ENCODE measurements at places on chromosomes 1 and 21. TPM values are rescaled to one million over a fixed set of nuclear protein-coding genes. Genes with fewer than 3 reads are reported as not detected.

DNA sequence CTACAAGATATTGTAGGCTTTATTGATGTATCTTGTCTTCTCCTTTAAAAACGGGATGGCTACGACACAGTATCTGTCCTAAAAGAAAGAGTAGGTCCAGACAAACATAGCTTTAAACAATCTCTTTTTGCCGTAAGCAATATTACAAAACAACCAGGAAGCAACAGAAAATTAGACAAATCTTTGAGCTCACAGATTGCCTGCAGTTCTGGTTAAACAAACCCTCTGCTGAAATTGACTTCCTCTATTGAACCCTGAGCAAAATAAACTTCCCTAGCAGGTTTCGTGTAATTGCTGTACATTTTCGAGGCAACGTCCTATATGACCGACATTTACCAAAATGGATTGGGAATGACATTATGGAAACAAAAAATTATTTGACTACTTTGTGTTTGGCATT is 50.6 kb downstream of the CHML start:
- H3K27ac ChIP-seq, result no peak overlapping the region
- H3K4me1 ChIP-seq, result no peaks in the 10 kb centered on the region
- DNase-seq, result no peak
- no peak overlapping the region for H3K4me3 ChIP-seq
- H3K36me3 ChIP-seq, result peaks cover 3% of the 10 kb centered on the region

DNA sequence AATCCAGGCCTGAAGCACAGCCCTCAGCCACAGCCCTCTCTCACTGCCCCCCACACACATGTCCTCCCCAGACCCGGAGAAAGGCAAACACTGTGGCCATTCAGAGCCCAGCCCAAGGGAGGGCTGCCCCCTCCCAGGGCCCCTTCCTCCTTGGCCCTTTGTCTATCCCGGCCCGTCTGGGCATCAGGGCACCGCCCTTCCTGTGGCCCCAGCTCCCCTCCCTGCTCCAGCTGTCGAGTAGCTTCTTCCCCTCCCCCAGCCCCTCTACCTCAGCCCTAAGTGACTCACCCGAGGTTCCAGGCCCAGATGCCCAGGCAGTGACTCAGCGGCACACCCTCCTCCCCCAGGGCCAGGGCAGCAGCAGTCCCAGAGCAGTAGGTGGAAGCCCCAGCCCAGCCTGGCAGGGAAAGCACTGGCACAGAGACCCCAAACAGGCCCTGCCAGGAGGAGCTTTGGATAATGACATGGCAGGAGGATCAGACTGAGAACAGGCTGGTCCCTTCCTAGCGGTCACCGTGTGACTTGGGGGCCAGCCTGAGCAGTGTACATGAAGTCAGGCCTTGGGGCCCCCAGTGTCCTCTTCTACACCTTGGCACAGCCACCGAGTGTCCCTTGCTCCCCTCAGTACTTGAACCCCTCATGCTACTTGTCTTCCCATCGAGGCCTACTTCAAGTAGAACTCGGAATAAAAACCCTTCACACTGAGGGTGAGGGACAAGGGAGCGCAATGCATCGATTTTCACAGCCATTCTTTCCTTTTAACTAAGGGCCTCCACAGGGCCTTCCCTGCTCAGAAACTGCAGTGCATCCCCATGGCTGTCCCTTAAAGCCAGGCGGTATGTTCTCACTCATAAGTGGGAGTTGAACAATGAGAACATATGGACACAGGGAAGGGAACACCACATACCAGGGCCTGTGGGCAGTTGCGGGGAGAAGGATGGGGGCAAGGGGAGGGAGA is 1.0 kb upstream of the S100A2 start:
- H3K36me3 ChIP-seq, result no peaks in the 10 kb centered on the region
- DNase-seq, result peak; percentile 68
- peak overlapping the region; percentile 92 for H3K27ac ChIP-seq
- peaks cover 10% of the 10 kb centered on the region for H3K27me3 ChIP-seq

DNA sequence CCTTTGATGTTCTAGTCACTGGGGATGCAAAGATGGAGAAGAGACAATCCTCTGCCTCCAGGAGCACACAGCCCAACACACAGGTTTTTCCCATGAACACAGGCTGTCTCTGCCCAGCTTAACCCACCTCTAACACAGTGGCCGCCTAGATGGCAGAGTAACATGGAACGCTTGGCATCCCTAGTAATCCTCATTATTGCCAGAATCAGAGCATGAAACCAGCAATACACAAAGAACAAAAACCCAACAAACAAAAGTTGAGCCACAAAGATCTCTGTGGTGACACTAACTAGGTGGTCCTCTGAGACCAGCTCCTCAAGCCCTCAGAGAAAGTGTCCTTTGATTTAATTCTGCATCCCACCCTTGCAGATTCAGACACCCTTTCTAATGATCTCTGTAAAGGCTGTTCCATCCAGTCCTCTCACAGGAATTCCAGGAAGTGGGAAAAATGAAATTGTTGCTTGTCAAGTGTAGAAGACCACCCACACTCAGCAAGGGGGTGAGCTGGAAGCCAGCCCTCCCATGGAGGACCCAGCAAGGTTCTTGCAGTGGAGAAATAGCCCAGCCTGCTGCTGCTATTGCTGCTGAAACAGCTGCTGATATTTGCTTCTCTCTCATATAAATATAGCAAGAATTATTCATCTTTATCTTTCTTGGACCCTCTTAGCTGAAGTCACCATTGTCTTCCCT is 7.4 kb upstream of the ATP2B4 start:
- no peak for DNase-seq
- peaks cover 17% of the 10 kb centered on the region for H3K4me1 ChIP-seq
- H3K4me3 ChIP-seq, result no peak overlapping the region
- no peak overlapping the region for H3K27ac ChIP-seq

ATAD3C gene
- total RNA-seq, result 1.7 TPM

GRCh38 chr1:218588540-218589172 is 243.5 kb downstream of the TGFB2 start:
- no peaks in the 10 kb centered on the region for H3K4me1 ChIP-seq
- no peaks in the 10 kb centered on the region for H3K36me3 ChIP-seq
- no peak overlapping the region for H3K27ac ChIP-seq
- peaks cover 6% of the 10 kb centered on the region for H3K27me3 ChIP-seq
- H3K4me3 ChIP-seq, result no peak overlapping the region

CD52 gene
- 1,088 TPM for total RNA-seq

DNA sequence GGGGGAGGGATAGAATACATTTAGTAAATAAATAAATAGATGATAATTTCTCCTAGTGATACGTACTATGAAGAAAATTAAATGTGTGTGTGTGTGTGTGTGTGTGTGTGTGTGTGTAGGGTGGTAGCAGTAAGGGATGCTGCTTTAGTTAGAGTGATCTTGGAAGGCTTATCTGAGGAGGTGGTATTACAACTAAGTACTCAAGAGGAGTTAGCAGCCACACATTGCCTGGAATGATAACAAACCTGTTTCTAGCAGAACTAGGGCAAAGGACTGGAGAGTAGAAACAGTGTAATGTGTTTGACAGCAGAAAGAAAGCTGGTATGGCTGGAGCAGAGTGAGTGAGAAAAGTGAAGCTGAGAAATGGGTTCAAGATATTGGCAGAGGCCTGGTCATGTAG is 58.3 kb upstream of the FASLG start:
- H3K27ac ChIP-seq, result no peak overlapping the region
- no peaks in the 10 kb centered on the region for H3K27me3 ChIP-seq
- H3K4me3 ChIP-seq, result no peak overlapping the region
- no peak for DNase-seq

- no peak for DNase-seq
- peaks cover 9% of the 10 kb centered on the region for H3K4me1 ChIP-seq
- H3K36me3 ChIP-seq, result peaks cover 17% of the 10 kb centered on the region
- no peak overlapping the region for H3K4me3 ChIP-seq
- H3K27me3 ChIP-seq, result no peaks in the 10 kb centered on the region
- peak overlapping the region; percentile 24 for H3K27ac ChIP-seq
These were observed 30.9 kb downstream of the SLC37A1 start for GRCh38 chr21:42544544-42544943.

DNA sequence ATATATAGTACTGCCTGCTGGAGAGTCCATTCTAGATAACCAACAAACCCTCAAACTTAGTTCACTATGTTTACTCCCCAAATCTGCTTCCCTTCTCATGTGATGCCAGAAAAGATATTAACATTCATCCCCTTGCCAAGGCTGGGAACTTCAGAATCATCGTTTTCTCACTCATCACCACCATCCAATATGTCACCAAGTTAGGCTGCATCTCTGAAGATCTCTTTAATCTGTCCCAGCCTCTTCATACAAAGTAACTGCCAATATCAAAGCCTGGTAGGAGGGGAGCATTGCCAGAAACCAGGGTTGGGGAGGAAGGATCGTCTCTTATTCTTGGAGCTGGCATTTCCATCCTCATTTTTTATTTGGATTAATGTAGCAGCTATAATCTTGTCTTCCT is 71.6 kb downstream of the XCL2 start:
- no peak overlapping the region for H3K27ac ChIP-seq
- no peaks in the 10 kb centered on the region for H3K27me3 ChIP-seq
- H3K4me3 ChIP-seq, result no peak overlapping the region
- peaks cover 37% of the 10 kb centered on the region for H3K36me3 ChIP-seq

- peaks cover 6% of the 10 kb centered on the region for H3K27me3 ChIP-seq
- H3K27ac ChIP-seq, result no peak overlapping the region
- H3K4me3 ChIP-seq, result no peak overlapping the region
These were observed 10.0 kb upstream of the C1orf115 start for GRCh38 chr1:220680085-220680687.

DNA sequence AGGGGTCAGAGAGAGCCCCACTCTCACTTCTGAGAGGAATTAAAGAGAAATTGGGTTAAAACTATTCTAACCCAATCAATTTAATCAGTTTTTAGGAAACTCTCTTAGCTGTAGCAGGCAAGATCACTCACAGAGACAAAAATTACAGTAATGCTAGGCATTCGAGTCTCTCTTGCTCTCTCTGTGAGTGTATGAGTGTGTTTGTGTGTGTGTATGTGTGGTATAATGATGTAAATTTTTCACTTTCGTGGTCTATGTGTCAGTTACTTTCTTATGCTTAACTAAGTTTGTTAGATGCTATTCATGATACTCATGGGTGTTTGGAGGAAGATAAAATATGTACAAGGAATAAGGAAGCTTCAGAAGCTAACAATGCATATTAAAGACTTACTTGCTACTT is 131.3 kb downstream of the FASLG start:
- DNase-seq, result no peak
- H3K4me1 ChIP-seq, result peaks cover 4% of the 10 kb centered on the region
- no peak overlapping the region for H3K27ac ChIP-seq

DNA sequence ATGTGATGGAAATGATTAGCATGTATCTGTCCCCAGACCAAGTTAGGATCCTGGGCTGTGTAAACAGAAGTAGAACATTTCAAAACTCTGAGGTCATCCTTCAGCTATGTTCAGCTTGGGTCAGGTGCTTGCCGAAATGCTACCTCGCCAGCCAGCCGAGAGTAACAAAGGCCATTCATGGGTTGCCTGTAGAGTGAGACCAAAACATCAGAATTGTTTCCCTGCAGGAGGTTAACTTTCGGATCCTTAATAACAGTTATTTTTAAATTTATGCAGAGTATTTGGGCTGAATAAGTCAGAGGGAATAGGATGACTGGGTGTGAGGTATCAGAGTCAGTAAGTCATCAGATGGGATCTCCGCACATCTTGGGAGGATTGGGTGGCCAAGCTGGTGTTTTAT is 35.6 kb downstream of the SMYD2 start:
- no peak overlapping the region for H3K27ac ChIP-seq
- peaks cover 3% of the 10 kb centered on the region for H3K4me1 ChIP-seq
- no peaks in the 10 kb centered on the region for H3K27me3 ChIP-seq
- H3K4me3 ChIP-seq, result no peak overlapping the region

GRCh38 chr1:234702342-234703000 is 92.5 kb upstream of the IRF2BP2 start:
- peaks cover 3% of the 10 kb centered on the region for H3K36me3 ChIP-seq
- DNase-seq, result no peak
- no peak overlapping the region for H3K27ac ChIP-seq
- H3K27me3 ChIP-seq, result peaks cover 8% of the 10 kb centered on the region
- no peak overlapping the region for H3K4me3 ChIP-seq
- H3K4me1 ChIP-seq, result peaks cover 1% of the 10 kb centered on the region

MASP2 gene
- not detected for total RNA-seq

OR14K1 gene
- total RNA-seq, result not detected

DNA sequence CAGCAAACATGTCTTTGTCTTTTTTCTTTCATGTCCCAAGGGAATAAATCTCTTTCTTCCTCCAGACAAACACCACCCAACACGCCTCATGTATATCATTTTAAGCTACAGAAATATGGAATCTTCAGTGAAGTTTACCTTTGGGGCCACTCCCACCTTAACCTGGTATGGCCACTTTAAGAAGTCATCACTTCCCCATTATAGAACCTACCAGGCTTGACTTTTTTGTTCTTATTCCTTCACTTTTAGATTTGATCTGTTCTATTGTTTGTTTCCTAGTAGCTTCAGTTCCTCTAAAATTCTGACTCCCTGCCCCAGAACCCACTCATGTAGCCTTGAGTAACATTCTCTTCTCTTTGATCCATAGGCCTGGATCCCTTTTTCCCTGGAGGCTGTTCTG is 226.3 kb downstream of the HLX start:
- H3K27me3 ChIP-seq, result no peaks in the 10 kb centered on the region
- H3K4me1 ChIP-seq, result no peaks in the 10 kb centered on the region
- H3K4me3 ChIP-seq, result no peak overlapping the region
- no peaks in the 10 kb centered on the region for H3K36me3 ChIP-seq
- H3K27ac ChIP-seq, result no peak overlapping the region

ACTA1 gene
- total RNA-seq, result not detected

MCOLN2 gene
- 19.9 TPM for total RNA-seq

- DNase-seq, result no peak
- no peaks in the 10 kb centered on the region for H3K4me1 ChIP-seq
- H3K4me3 ChIP-seq, result no peak overlapping the region
- no peak overlapping the region for H3K27ac ChIP-seq
- H3K27me3 ChIP-seq, result peaks cover 2% of the 10 kb centered on the region
These were observed 155.7 kb upstream of the FAM78B start for GRCh38 chr1:166322470-166322869.

- no peak overlapping the region for H3K4me3 ChIP-seq
- H3K36me3 ChIP-seq, result no peaks in the 10 kb centered on the region
- no peak for DNase-seq
- no peak overlapping the region for H3K27ac ChIP-seq
- H3K4me1 ChIP-seq, result no peaks in the 10 kb centered on the region
- no peaks in the 10 kb centered on the region for H3K27me3 ChIP-seq
These were observed 448.3 kb upstream of the PROX1 start for GRCh38 chr1:213539464-213539863.

FMN2 gene
- not detected for total RNA-seq

GRCh38 chr1:243974451-243975292 is 76.4 kb upstream of the ZBTB18 start:
- H3K27ac ChIP-seq, result no peak overlapping the region
- no peaks in the 10 kb centered on the region for H3K27me3 ChIP-seq
- no peak for DNase-seq
- H3K4me1 ChIP-seq, result peaks cover 3% of the 10 kb centered on the region
- H3K4me3 ChIP-seq, result no peak overlapping the region
- no peaks in the 10 kb centered on the region for H3K36me3 ChIP-seq

ACTL8 gene
- not detected for total RNA-seq

ATP1A4 gene
- total RNA-seq, result not detected

DNA sequence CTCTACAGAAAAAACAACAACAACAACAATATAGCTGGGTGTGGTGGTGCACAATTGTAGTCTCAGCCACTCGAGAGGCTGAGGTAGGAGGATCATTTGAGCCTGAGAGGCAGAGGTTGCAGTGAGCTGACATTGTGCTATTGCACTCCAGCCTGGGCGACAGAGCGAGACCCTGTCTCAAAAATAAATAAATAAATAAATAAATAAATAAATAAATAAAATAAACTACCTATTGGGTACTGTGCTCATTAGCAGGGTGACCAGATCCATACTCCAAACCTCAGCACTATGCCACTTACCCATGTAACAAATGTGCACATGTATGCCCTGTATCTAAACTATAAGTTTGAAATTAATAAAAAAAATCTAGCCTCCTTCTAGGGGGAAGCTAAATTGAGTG is 369.4 kb upstream of the AJAP1 start:
- H3K27ac ChIP-seq, result no peak overlapping the region
- H3K27me3 ChIP-seq, result peaks cover 4% of the 10 kb centered on the region
- H3K36me3 ChIP-seq, result no peaks in the 10 kb centered on the region
- no peak overlapping the region for H3K4me3 ChIP-seq

CELA3B gene
- total RNA-seq, result not detected

All from activated naive CD8-positive, alpha-beta T cell treated with anti-CD3 and anti-CD28 coated beads, Interleukin-2, amount 10 ng/mL, durations not matched to agents 7 days and 5 days (primary cell).